ENCODE measurements at places on chromosomes 5 and 9.

GRCh38 chr5:92741906-92742305, 839.1 kb downstream of the NR2F1-AS1 start:
- no peaks in the 10 kb centered on the region for H3K27me3 ChIP-seq
- DNase-seq: no peak
- H3K27ac ChIP-seq: no peak overlapping the region
- no peak overlapping the region for H3K4me3 ChIP-seq
- H3K36me3 ChIP-seq: no peaks in the 10 kb centered on the region
- H3K4me1 ChIP-seq: no peaks in the 10 kb centered on the region

DNA sequence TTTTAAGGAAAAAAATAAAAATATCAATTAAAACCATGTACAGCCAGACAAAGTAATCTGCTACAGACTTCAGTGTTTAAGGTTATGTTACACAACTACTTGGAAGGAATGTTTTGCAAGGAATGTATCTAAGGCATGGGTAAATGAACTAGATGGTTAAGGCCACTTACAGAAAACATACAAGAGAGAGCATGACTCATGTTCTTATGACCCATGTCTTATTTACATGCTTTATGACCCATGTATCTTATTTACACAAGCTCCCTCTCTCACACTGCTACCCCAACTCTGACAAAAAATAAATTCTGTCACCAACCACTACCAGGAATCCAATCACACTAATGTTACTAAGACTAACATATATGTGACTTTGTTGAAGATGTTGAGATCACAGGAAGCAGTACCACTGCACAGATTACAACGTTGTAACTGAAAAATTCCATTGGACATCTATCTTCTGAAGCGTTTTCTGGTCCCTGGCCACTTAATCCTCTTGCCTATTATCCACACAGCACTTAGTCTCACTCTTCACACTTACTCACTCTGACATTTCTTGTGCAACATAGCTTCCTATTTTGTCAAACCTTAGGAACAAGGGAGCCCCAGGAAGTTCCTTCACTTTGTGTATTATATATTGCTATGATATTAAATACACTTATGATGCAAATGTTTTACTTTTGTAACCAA, 1630.1 kb upstream of the C9orf72 start:
- H3K27me3 ChIP-seq: peaks cover 1% of the 10 kb centered on the region
- H3K4me3 ChIP-seq: no peak overlapping the region
- H3K36me3 ChIP-seq: no peaks in the 10 kb centered on the region
- DNase-seq: no peak
- no peaks in the 10 kb centered on the region for H3K4me1 ChIP-seq

- peak overlapping the region; percentile 42 for H3K4me3 ChIP-seq
- H3K27me3 ChIP-seq: peaks cover 32% of the 10 kb centered on the region
- H3K4me1 ChIP-seq: peaks cover 8% of the 10 kb centered on the region
- no peak for DNase-seq
- no peak overlapping the region for H3K27ac ChIP-seq
Measured at GRCh38 chr9:130665431-130666392, 1.3 kb downstream of the PRDM12 start.

GRCh38 chr9:107751567-107752210, 262.1 kb upstream of the KLF4 start:
- H3K4me1 ChIP-seq: no peaks in the 10 kb centered on the region
- H3K27me3 ChIP-seq: no peaks in the 10 kb centered on the region
- H3K36me3 ChIP-seq: no peaks in the 10 kb centered on the region
- H3K4me3 ChIP-seq: no peak overlapping the region

DNA sequence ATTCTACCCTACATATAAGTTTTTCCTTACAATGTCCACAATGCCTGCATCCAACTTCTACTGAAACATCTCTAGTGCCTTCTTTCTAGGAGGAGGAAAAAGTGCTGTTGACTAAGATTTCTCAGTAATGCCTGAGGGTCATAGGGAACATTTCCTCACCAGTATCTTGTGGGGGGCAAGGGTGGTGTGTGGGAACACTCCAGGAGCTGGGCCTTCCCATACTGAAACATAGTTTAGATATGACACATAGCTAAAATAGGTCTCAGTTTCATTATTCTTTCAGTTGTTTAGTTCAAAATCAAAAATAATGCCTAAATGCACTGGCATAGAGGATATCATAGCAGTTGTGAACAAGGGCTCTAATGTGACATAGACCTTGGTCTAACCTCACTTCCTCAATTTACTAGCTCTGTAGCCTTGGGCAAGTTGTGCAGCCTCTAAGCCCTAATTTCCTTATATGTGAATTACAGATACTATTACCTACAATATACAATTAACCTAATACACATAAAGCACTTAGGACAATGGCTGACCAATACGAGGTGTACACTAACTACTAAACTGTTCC, 66.1 kb downstream of the HAPLN1 start:
- no peaks in the 10 kb centered on the region for H3K36me3 ChIP-seq
- H3K27ac ChIP-seq: no peak overlapping the region
- peaks cover 6% of the 10 kb centered on the region for H3K27me3 ChIP-seq
- H3K4me1 ChIP-seq: no peaks in the 10 kb centered on the region
- no peak for DNase-seq

GRCh38 chr9:114231273-114231672, 75.9 kb downstream of the COL27A1 start:
- H3K36me3 ChIP-seq: no peaks in the 10 kb centered on the region
- no peak for DNase-seq
- H3K27ac ChIP-seq: no peak overlapping the region
- no peak overlapping the region for H3K4me3 ChIP-seq

- no peak for DNase-seq
- no peaks in the 10 kb centered on the region for H3K27me3 ChIP-seq
- no peak overlapping the region for H3K4me3 ChIP-seq
- H3K4me1 ChIP-seq: no peaks in the 10 kb centered on the region
Measured at GRCh38 chr5:26727916-26728315, 310.5 kb downstream of the CDH9 start.

GRCh38 chr5:152534641-152535040, 129.6 kb upstream of the NMUR2 start:
- no peak overlapping the region for H3K4me3 ChIP-seq
- no peaks in the 10 kb centered on the region for H3K36me3 ChIP-seq
- no peak overlapping the region for H3K27ac ChIP-seq

DNA sequence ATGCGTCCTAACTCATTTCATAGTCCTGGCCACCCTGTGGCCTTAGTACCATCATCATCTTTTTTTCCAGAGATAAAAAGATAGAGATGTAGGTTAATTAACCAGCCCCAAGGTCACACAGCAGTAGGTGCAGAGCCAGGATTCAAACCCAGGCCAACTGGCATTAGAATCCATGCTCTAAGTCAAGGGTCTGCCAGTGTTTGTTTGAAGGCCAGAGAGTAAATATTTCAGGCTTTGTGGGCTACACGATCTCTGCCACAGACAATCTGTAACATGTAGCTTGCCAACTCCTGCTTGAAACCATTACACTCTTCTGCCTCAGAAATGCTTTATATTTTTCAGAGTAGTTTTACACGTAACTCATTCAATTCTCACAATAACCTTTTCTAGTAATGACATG, 119.6 kb downstream of the EFNA5 start:
- H3K27ac ChIP-seq: no peak overlapping the region
- no peak overlapping the region for H3K4me3 ChIP-seq
- H3K27me3 ChIP-seq: peaks cover 9% of the 10 kb centered on the region

GRCh38 chr5:105530716-105531261, 1968.2 kb upstream of the NUDT12 start:
- DNase-seq: no peak
- H3K27me3 ChIP-seq: no peaks in the 10 kb centered on the region
- no peak overlapping the region for H3K27ac ChIP-seq
- no peaks in the 10 kb centered on the region for H3K36me3 ChIP-seq

DNA sequence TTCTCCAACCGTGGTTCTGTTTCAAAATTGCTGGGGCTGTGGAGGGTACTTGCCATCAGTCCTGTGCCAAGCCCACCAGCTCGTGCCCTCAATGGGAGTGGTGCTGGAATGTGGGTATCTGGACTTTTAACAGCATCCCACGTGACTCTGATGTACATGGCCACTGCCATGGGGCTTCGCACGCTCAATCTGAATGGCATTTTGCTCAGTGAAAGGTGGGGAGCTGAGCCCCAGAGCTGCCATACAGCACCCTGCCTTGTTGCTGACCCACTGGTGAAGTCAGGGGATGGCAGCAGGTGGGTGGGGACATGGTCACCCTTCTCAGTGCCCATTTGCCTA, 16.6 kb upstream of the SYNPO start:
- peaks cover 15% of the 10 kb centered on the region for H3K4me1 ChIP-seq
- DNase-seq: no peak
- no peaks in the 10 kb centered on the region for H3K36me3 ChIP-seq
- no peak overlapping the region for H3K27ac ChIP-seq
- H3K4me3 ChIP-seq: peak overlapping the region; percentile 88

- no peaks in the 10 kb centered on the region for H3K36me3 ChIP-seq
- no peak overlapping the region for H3K4me3 ChIP-seq
- H3K4me1 ChIP-seq: peaks cover 17% of the 10 kb centered on the region
- no peak for DNase-seq
Measured at GRCh38 chr5:68454766-68455165, 239.2 kb downstream of the PIK3R1 start.

- peaks cover 7% of the 10 kb centered on the region for H3K27me3 ChIP-seq
- no peak overlapping the region for H3K4me3 ChIP-seq
Measured at GRCh38 chr9:116316246-116316645, 162.7 kb downstream of the PAPPA start.

GRCh38 chr5:173734716-173735115, 118.3 kb upstream of the BOD1 start:
- no peak for DNase-seq
- no peak overlapping the region for H3K4me3 ChIP-seq
- H3K36me3 ChIP-seq: no peaks in the 10 kb centered on the region
- H3K4me1 ChIP-seq: no peaks in the 10 kb centered on the region

DNA sequence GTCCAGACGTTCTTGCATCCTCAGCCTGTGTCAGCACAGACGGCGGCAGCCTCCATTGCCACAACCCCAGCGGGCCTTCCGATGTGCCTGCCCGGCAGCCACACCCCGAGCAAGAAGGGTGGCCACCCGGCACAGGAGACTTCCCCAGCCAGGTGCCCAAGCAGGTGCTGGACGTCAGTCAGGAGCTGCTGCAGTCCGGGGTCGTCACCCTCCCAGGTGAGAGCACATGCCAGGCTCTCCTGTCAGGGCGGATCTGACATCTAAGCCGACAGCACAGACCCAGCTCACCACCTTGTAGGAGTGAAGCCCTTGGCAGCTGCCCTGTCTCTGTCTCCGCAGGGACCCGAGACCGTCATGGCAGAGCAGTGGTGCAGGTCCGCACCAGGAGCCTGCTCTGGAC, 48.3 kb upstream of the LRRC14B start:
- no peak overlapping the region for H3K27ac ChIP-seq
- no peak overlapping the region for H3K4me3 ChIP-seq
- H3K27me3 ChIP-seq: peaks cover 23% of the 10 kb centered on the region
- no peaks in the 10 kb centered on the region for H3K36me3 ChIP-seq
- no peak for DNase-seq
- H3K4me1 ChIP-seq: no peaks in the 10 kb centered on the region

DNA sequence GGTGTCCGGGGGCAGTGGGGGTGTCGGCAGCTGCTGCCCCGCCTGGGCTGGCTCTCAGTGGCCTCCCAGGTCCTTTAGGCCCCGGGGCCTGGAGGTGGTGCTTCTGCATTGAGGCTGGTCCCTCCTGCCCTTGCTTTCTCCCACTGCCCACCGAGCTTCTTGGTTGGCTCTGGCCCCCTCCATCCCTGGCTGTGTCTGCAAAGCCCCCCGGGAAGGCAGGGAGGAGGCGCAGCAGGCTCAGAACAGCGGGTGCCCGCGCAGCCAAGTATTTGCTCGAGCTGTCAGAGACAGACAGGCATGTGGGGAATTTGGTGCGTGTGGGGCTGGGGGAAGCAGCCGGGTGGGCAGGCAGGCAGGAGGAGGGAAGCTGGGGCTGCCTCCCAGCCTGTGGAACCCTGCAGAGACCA, 11.5 kb downstream of the CXXC5 start:
- no peaks in the 10 kb centered on the region for H3K36me3 ChIP-seq
- peaks cover 9% of the 10 kb centered on the region for H3K27me3 ChIP-seq
- H3K4me1 ChIP-seq: peaks cover 27% of the 10 kb centered on the region
- no peak overlapping the region for H3K4me3 ChIP-seq
- no peak overlapping the region for H3K27ac ChIP-seq

GRCh38 chr9:72041775-72042194, 18.6 kb downstream of the C9orf57 start:
- no peak overlapping the region for H3K27ac ChIP-seq
- no peaks in the 10 kb centered on the region for H3K36me3 ChIP-seq
- H3K27me3 ChIP-seq: peaks cover 11% of the 10 kb centered on the region
- no peak overlapping the region for H3K4me3 ChIP-seq
- H3K4me1 ChIP-seq: peaks cover 4% of the 10 kb centered on the region

- no peaks in the 10 kb centered on the region for H3K27me3 ChIP-seq
- H3K27ac ChIP-seq: no peak overlapping the region
- peaks cover 28% of the 10 kb centered on the region for H3K4me1 ChIP-seq
Measured at GRCh38 chr9:129258124-129258822, 80.2 kb upstream of the IER5L start.

- H3K4me1 ChIP-seq: peaks cover 2% of the 10 kb centered on the region
- DNase-seq: no peak
- H3K27ac ChIP-seq: no peak overlapping the region
- no peak overlapping the region for H3K4me3 ChIP-seq
Measured at GRCh38 chr5:143037071-143037470, 266.9 kb downstream of the ARHGAP26 start.

GRCh38 chr9:37486616-37487548, 1.1 kb downstream of the POLR1E start:
- no peaks in the 10 kb centered on the region for H3K27me3 ChIP-seq
- DNase-seq: no peak
- H3K4me3 ChIP-seq: peak overlapping the region; percentile 91
- H3K27ac ChIP-seq: peak overlapping the region; percentile 95
- peaks cover 38% of the 10 kb centered on the region for H3K36me3 ChIP-seq

GRCh38 chr9:115237385-115237998, 119.5 kb upstream of the TNC start:
- peaks cover 15% of the 10 kb centered on the region for H3K27me3 ChIP-seq
- no peaks in the 10 kb centered on the region for H3K36me3 ChIP-seq
- DNase-seq: no peak
- H3K27ac ChIP-seq: no peak overlapping the region

DNA sequence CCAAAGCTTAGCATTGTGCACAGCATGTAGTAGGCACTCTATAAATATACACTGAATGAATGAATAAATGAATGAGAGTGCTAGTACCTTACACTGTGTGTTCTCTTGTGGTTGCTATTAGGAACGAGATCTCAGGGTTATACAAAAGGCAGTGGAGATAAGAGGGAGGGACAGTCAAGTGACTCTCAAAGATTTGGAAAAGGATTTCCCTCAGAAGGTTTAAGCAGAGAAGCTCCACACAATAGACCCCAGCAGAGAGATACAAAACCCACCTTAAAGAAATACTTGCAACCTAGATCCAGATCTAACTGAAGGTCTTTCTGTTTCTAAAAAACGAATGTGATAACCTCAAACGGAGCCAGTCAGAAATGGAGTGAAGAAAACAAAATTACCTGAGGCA, 11.8 kb upstream of the EFNA5 start:
- H3K4me1 ChIP-seq: no peaks in the 10 kb centered on the region
- no peak overlapping the region for H3K4me3 ChIP-seq
- DNase-seq: no peak
- no peak overlapping the region for H3K27ac ChIP-seq
- peaks cover 30% of the 10 kb centered on the region for H3K27me3 ChIP-seq

Measured in naive thymus-derived CD8-positive, alpha-beta T cell (primary cell).